ENCODE measurements at places on chromosomes 12 and 14.

DNA sequence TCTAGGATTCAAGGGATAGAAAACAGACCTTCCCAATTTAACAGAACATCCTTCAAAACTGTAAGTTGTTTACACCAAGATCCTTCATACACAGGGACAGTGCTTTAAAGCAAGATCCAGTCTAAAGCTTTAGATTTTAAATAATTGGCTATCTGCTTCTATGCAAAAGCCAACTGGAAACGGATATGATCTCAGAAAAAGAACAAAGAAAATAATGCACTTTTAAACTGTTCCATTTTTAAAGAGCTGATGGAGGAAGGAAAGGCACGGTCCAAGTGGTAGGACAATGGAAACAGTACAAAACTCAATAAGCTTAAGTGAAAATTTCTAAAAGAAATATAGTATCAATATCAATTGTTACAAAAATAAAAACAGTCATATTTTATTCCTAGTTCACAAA is 27.7 kb downstream of the LRP6 start:
- no peak for DNase-seq

GRCh38 chr14:55547650-55548315 is 32.2 kb upstream of the KTN1 start:
- no peak for DNase-seq

- DNase-seq, result no peak
These were observed 1.9 kb downstream of the RIMKLB start for GRCh38 chr12:8699714-8700113.

GRCh38 chr14:54577977-54578376 is 11.0 kb downstream of the SAMD4A start:
- DNase-seq, result no peak

GRCh38 chr14:53180272-53181221 is 27.4 kb upstream of the DDHD1 start:
- DNase-seq, result no peak

DNA sequence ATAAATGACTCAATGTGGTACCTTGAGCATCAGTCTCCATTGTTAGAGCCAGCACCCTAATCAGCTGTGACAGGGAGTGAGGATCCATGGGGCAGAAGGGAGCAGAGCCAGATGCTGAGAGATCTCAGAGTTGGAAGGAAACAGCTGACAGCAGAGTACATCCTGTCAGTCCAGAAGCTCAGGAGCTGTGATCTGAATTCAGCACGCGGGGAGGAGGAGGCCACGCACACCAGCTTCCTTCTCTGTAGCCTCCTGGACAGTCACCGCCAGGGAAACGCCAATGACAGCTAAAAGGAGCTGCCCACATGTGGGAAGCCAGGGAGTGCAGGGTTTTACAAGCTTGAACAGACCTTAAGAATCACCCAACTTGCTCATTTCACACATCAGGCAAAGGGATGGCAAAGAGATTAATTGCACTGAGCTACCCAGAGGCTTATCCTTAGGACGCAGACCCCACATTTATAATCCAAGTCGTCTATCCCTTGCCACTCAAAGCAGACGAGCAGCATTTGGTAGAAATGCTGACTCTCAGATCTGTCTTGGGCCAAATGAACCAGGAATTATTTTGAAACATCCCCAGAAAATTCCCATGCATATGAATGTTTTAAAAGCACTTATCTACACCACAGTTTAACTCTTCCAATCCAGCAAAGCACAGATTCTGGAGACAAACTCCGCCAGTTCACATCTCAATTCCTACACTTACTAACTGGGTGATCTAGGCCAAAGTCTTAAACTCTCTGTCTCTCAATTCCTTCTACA is 322.6 kb upstream of the TMTC1 start:
- no peak for DNase-seq

- DNase-seq, result peak; percentile 37
These were observed 22.8 kb downstream of the TPCN1 start for GRCh38 chr12:113244047-113244460.

DNA sequence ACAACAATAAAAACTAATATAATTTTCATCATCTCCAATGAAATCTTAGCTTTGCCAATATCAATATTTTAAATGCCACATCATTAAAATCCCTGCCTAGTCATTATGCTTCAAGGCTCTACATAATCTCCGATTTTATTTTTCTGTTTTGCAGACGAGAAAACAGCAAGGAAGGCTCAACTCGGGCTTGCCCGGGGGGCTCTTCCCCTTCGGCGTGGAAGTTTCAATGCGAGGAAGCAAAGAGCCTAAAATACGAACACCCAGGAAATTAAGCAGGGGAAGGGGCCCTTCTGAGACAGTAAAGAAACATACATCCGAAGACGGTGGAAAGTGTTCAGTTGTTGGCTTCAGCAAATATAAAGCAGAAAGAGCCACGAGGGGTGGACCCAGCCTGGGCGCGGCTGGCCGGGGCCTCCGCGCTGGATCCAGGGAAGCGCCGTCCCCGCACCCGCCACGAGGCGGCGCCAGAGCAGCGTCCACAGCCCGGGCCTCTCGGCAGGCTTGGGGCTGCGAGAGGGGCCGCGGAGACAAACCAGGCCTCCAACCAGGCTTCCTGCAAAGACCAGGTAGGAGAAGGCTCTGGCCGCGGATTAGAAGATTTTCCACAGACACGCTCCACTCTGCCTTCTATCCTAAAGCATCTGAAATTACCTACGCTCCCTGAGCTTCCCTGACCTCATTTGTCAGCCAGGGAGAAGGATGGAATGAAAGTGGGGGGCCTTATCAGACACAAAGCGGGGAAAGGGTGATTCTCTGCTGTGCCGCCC is 77.2 kb downstream of the SERPINA3 start:
- peak; percentile 69 for DNase-seq

DNA sequence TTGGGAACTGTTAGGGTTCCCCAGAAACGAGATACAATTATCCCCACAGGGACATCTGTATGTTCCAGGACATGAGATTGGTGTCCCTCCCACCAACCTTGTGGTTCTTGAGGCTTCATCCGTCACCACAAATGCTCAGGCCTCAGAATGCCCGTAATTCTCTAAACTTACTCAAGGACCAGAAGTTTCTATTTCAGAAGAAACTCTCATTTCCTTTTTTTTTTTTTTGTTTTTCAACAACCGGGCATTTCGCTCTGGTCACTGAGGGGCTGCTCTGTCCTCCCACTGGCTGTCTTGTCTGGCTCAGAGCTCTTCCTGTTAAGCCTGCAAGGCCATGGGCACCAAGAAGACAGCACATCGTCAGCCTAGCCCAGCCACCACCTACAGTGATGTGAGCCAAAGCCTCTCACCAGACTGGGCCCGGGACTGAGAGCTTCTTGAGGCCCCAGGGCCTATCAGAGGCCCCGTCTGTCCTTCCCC is 36.2 kb downstream of the VDR start:
- no peak for DNase-seq

GRCh38 chr14:65948302-65948701 is 535.8 kb downstream of the FUT8 start:
- DNase-seq, result no peak

GRCh38 chr14:51487848-51488247 is 163.9 kb upstream of the FRMD6 start:
- DNase-seq, result no peak

Measured in RWPE1 (cell line).